Activated CD8-positive, alpha-beta memory T cell treated with anti-CD3 and anti-CD28 coated beads, Interleukin-2, amount 10 ng/mL, durations not matched to agents 7 days and 5 days (primary cell): ENCODE measurements at places on chromosomes 6 and 20. TPM values are rescaled to one million over a fixed set of nuclear protein-coding genes. Genes with fewer than 3 reads are reported as not detected.

GRCh38 chr6:13486679-13487121 lies 700 bp downstream of the GFOD1 start:
- DNase-seq: peak; percentile 82
- no peaks in the 10 kb centered on the region for H3K36me3 ChIP-seq
- H3K4me1 ChIP-seq: peaks cover 45% of the 10 kb centered on the region
- H3K4me3 ChIP-seq: peak overlapping the region; percentile 79
- H3K27me3 ChIP-seq: peaks cover 9% of the 10 kb centered on the region
- peak overlapping the region; percentile 71 for H3K27ac ChIP-seq

FAM217A gene
- not detected for total RNA-seq

- no peaks in the 10 kb centered on the region for H3K27me3 ChIP-seq
- no peak overlapping the region for H3K27ac ChIP-seq
- H3K4me1 ChIP-seq: peaks cover 21% of the 10 kb centered on the region
- H3K4me3 ChIP-seq: no peak overlapping the region
- no peak for DNase-seq
These were observed 33.8 kb downstream of the TNFAIP3 start for GRCh38 chr6:137900815-137901214.

GRCh38 chr20:588932-589672 lies 21.0 kb downstream of the TCF15 start:
- peaks cover 3% of the 10 kb centered on the region for H3K4me1 ChIP-seq
- peaks cover 26% of the 10 kb centered on the region for H3K27me3 ChIP-seq
- no peak overlapping the region for H3K4me3 ChIP-seq
- H3K36me3 ChIP-seq: no peaks in the 10 kb centered on the region
- no peak overlapping the region for H3K27ac ChIP-seq
- DNase-seq: no peak

DNA sequence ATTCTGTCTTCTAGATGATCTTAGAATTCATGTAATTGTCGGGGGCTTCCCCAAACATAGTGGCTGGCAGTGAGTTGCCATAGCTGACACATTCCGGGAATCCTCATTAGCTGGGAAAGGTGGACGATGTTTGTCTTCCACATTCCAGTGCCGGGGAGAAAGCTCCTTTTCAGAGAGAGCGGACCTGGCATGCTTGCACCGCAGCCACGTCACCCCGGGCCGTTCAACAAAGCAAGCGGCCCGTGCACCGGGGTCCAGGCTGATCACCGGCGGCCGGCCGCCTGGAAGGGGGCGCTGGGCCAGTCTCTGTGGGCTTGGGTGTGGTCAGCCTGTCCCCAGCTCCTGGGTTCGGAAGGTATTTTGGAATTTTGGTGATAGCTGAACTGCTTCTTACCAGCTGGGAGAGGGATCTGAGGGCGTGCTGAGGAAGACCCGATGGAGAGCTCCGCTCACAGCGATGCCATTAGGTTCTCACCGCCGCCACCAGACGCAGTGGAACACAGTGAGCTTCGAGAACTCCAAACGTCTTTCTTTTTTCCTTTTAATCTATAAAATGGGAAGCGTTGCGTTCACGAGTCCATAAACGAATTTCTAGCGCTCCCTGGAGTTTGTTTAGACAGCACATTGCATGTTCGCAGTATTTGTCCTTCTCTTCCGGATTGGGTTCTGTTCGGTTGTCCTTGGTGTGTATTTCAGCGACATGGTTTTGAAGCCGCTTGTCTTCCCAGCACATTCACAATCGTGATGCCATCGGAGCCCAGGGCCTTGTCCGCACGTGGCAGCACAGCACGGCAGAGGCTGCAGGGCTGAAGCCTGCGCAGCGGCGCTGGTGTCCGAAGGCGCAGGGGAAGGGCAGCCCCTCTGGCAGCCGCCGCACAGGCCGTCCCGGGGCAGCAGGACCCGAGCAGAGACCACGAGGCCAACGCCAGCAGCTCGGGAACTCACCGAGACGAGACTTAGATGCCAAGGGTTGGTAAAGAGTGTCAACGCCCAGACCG lies 557.6 kb downstream of the QKI start:
- no peak overlapping the region for H3K27ac ChIP-seq
- no peaks in the 10 kb centered on the region for H3K36me3 ChIP-seq
- H3K4me1 ChIP-seq: no peaks in the 10 kb centered on the region
- H3K4me3 ChIP-seq: no peak overlapping the region
- no peaks in the 10 kb centered on the region for H3K27me3 ChIP-seq
- DNase-seq: no peak

DNA sequence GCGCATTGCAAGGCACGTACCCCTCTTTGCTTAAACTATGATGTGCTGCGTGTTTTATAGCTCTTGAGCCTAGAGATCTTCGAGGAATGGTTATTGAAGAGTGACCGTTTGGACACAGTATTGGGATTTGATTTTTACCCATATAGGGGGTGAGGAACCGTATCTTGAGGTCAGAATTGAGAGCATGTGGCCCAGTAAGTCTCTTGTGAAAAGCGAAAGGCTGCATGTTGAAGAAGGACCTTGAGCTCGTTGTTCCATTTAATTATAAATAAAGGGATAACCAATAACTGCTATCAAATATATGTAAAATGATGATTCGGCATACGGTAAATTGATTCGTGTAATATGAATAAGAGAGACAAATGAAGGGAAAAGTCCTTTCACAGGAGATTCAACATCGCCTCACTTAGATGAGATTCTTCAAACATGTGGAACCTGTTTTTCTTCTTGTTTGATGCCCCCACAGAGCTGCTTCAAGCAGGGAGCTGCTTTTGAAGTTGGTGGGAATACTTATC lies 66.6 kb downstream of the AKAP12 start:
- H3K4me1 ChIP-seq: no peaks in the 10 kb centered on the region
- no peak overlapping the region for H3K27ac ChIP-seq
- DNase-seq: no peak
- no peaks in the 10 kb centered on the region for H3K36me3 ChIP-seq

DNA sequence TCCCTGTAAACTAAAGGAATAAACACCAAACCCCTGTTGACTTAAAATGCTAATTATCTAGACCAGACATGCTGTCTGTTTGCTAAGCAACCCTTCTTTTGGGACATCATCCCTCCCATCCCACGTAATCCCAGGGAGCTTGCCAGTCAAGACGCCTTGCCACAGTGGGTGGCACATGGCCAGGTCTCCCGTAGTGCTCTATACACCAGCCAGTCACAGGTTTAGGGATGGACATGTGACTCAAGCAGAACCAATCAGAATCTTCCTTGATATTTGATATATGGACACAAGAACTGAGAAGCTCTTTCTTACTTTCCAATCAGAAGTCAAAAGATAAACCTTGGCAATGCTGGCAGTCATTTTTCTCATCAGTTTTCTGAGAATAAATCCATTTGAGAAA lies 60.0 kb downstream of the CNKSR3 start:
- H3K36me3 ChIP-seq: no peaks in the 10 kb centered on the region
- peaks cover 10% of the 10 kb centered on the region for H3K27me3 ChIP-seq
- no peak for DNase-seq
- no peaks in the 10 kb centered on the region for H3K4me1 ChIP-seq

GRCh38 chr6:137872581-137873115 lies 5.6 kb downstream of the TNFAIP3 start:
- H3K27ac ChIP-seq: peak overlapping the region; percentile 93
- H3K36me3 ChIP-seq: peaks cover 83% of the 10 kb centered on the region
- H3K4me1 ChIP-seq: peaks cover 71% of the 10 kb centered on the region
- no peak for DNase-seq

FAM162B gene
- not detected for total RNA-seq

- no peak overlapping the region for H3K4me3 ChIP-seq
- H3K27ac ChIP-seq: peak overlapping the region; percentile 36
- H3K4me1 ChIP-seq: peaks cover 22% of the 10 kb centered on the region
- peak; percentile 74 for DNase-seq
- H3K36me3 ChIP-seq: no peaks in the 10 kb centered on the region
- H3K27me3 ChIP-seq: no peaks in the 10 kb centered on the region
These were observed 46.0 kb downstream of the GTF2H5 start for GRCh38 chr6:158213925-158214674.

- no peaks in the 10 kb centered on the region for H3K36me3 ChIP-seq
- no peaks in the 10 kb centered on the region for H3K4me1 ChIP-seq
- no peaks in the 10 kb centered on the region for H3K27me3 ChIP-seq
- no peak overlapping the region for H3K27ac ChIP-seq
- DNase-seq: no peak
These were observed 140.3 kb upstream of the LAMP5 start for GRCh38 chr20:9374072-9374471.

ATRN gene
- total RNA-seq: 9.0 TPM

PPIL4 gene
- 18.7 TPM for total RNA-seq

DNA sequence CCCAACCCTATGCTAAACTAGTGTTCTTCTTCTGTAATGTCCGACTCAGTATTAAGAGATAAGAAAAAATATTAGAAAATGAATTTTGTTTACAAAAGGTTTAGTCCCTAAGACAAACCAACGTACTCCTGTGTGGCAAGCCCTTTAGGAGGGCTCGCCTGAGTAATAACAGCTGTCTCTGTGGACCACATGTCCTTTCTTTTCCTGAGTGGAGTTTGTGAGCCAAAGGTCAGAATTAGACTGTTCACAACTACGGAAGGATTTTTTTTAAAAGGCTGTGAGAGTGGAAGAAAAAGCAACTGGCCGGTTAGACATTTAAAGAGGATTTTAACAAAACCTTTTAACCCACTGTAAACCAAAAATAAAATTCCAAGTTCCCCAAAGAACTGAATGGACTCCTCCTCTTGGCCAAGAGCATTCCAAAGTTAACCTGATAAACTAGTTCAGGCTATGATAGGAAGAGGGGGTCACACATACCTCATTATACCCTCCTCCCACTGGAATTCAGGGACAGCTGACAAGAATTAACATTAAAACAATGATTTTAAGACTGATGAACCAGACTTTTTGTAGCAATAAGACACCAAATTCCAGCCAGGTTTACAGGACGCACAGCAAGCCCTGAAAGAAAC lies 43.5 kb downstream of the FAM184A start:
- H3K27me3 ChIP-seq: peaks cover 3% of the 10 kb centered on the region
- no peak overlapping the region for H3K4me3 ChIP-seq
- H3K4me1 ChIP-seq: no peaks in the 10 kb centered on the region
- H3K27ac ChIP-seq: no peak overlapping the region

DNA sequence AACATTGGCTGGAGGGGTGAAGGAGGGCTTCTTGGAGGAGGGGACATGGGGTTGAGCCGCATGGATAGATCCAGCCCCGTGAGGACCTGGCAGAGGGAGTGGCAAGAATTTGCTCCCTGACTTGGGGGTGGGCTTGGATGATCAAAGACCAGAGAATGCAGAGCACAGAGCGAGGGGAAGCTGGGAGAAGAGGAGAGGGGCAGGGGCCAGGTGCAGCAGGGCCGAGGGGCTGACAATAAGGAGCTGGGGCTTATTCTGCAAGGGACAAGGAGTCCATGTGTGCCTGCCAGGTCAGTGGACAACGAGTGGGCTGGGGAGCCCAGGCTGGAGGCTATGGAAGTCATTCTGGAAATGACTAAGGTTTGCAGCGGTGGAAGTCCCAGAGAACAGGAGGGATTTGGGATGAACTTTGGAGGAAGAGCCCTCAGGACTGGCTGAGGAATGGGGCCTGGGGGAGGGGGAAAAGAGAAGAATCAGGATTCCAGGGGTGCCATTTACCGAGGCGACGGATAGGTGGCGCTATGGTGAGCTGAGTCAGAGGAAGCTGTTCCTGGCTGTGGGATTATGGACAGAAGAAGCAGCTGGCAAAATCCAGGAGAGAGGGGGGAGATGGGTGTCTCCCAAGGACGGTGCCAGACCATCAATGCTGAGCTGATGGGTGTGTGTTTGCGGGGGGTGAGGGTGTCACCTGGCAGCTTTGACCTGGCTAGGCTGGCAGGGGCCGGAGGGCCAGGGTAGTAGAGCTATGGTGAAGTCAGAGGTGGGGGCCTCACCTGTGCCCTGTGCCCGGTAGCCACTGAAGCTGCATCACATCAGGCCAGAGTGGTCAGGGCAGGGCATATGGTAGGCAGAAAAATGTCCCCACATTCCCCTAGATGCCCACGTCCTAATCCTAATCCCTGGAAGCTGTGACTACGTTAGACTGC lies 7.8 kb downstream of the KCNG1 start:
- no peak overlapping the region for H3K4me3 ChIP-seq
- DNase-seq: peak; percentile 43
- H3K4me1 ChIP-seq: no peaks in the 10 kb centered on the region
- no peak overlapping the region for H3K27ac ChIP-seq
- peaks cover 37% of the 10 kb centered on the region for H3K27me3 ChIP-seq

DNA sequence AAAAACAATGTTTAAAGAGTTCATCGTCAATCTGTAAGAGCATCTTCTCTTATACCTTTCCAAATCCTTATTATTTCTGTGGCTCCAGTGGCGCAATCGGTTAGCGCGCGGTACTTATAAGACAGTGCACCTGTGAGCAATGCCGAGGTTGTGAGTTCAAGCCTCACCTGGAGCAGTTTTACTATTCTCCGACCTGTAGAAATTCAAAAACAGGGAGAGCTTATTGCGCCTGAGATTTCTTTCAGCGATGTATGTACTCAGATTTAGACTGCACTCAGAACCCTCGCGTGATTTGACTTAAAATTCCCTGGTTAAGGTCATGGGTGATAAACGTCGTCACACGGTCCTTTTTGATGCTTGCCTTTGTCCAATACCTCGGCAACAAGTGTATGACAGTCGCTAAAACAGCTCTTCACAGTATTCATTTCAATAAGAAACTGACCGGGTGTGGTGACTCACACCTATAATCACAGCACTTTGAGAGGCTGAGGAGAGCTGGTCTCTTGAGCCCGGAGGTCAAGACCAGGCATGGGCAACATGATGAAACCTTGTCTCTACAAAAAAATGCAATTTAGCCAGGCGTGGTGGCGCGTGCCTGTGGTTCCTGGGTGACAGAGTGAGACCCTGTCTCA lies 11.9 kb downstream of the GPX5 start:
- no peak for DNase-seq
- peaks cover 11% of the 10 kb centered on the region for H3K4me1 ChIP-seq
- H3K27me3 ChIP-seq: peaks cover 71% of the 10 kb centered on the region
- no peak overlapping the region for H3K4me3 ChIP-seq

GRCh38 chr6:146361128-146361924 lies 182.3 kb upstream of the RAB32 start:
- no peak for DNase-seq
- no peaks in the 10 kb centered on the region for H3K36me3 ChIP-seq
- H3K27me3 ChIP-seq: no peaks in the 10 kb centered on the region
- H3K4me3 ChIP-seq: no peak overlapping the region
- H3K4me1 ChIP-seq: peaks cover 13% of the 10 kb centered on the region

- H3K36me3 ChIP-seq: no peaks in the 10 kb centered on the region
- H3K4me3 ChIP-seq: no peak overlapping the region
- H3K27ac ChIP-seq: no peak overlapping the region
- H3K27me3 ChIP-seq: peaks cover 23% of the 10 kb centered on the region
- no peaks in the 10 kb centered on the region for H3K4me1 ChIP-seq
These were observed 48.2 kb upstream of the JAG1 start for GRCh38 chr20:10721976-10722375.

DNA sequence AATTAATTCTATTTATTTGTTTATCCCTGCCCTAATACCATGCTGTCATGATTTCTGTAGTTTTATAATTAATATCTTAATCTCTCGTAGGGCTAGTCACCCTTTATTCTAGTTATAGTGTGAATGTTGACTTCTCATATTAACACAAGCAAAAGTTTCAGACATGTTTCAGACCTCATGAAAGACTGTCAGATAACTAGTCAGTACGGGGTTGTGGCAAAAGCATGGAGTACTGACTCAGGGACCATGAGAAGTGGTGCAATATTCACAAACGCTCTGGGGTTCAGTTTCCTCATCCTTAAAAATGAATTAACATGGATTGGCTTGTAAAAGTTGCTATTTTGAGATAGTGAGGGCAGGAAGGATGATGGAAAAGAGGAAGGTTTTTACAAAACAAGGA lies 148.9 kb downstream of the TMEM200A start:
- peaks cover 54% of the 10 kb centered on the region for H3K36me3 ChIP-seq
- no peaks in the 10 kb centered on the region for H3K27me3 ChIP-seq
- H3K27ac ChIP-seq: peak overlapping the region; percentile 33
- H3K4me1 ChIP-seq: peaks cover 58% of the 10 kb centered on the region
- DNase-seq: no peak
